ENCODE measurements at places on chromosomes 16 and 17.

DNA sequence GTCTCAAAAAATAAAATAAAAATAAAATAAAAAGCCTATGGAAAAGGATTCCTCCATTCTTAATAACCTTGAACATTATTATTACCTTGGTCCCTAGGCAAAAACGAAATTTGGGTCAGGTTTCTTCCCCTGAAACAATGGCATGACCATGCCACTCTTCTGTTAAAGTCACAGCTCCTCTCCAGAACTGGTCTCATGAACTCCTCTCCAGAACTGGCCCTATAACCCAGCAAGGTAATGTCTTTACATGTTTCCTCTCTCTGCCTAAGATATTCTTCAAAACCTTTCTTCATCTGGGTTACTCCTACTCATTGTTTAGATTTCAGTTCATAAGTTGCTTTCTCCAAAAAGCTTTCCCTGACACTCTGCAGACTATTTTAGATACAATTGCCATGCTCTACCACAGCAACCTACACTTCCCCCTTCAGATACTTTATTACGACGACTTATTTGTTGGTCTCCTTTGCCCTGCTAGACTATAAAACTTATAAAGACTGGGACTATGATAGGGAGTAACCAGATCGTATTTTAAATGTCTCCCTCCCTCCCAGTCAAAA lies 13.5 kb downstream of the TRIM37 start:
- no peak for DNase-seq

DNA sequence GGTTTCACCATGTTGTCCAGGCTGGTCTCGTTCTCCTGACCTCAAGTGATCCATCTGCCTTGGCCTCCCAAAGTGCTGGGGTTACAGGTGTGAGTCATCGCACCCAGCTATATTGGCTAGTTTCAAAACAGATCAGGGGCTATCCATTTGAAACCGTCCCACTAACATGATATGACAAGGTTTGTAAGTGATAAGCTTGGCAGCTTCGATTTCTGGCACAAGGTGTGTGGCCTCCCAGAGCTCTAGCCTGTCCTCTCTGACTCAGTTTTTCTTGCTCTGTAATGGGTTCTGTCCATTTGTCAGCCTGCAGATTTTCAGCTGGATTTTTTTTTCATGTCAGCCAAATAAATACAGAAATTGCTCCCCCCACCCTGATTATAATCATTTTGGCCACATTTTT lies 31.8 kb upstream of the TENT4B start:
- no peak for DNase-seq

- DNase-seq = no peak
Measured at GRCh38 chr16:56246051-56246817, 54.9 kb downstream of the GNAO1 start.

DNA sequence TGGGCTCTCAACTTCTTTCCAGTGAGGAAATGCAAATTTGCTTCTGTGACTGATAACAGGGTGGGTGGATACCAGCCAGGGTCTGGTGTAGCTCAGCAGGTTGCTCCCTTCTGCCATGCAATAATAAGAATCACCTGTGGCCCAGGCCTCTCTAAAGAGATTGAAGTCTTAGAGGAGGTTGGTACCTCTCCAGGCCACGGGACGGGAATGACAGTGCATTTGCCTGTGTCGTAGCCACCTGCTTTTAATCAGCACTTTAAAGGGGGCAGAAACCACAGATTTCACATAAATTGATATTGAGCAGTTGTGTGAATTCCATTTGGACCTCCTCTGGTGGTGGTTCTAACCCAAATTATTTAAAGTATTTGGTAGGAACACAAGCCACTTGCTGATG lies 246.9 kb downstream of the PRKCA start:
- DNase-seq = no peak

- DNase-seq = no peak
Measured at GRCh38 chr16:81539009-81539758, 94.6 kb downstream of the CMIP start.

- DNase-seq = no peak
Measured at GRCh38 chr16:53043986-53044601, 8.6 kb downstream of the CHD9NB start.

- no peak for DNase-seq
Measured at GRCh38 chr17:74954665-74955421, 17.7 kb downstream of the HID1 start.

GRCh38 chr16:766008-766819 lies 5.7 kb downstream of the MSLN start:
- DNase-seq = no peak

GRCh38 chr16:66890799-66891198 lies 10.5 kb downstream of the PDP2 start:
- no peak for DNase-seq

DNA sequence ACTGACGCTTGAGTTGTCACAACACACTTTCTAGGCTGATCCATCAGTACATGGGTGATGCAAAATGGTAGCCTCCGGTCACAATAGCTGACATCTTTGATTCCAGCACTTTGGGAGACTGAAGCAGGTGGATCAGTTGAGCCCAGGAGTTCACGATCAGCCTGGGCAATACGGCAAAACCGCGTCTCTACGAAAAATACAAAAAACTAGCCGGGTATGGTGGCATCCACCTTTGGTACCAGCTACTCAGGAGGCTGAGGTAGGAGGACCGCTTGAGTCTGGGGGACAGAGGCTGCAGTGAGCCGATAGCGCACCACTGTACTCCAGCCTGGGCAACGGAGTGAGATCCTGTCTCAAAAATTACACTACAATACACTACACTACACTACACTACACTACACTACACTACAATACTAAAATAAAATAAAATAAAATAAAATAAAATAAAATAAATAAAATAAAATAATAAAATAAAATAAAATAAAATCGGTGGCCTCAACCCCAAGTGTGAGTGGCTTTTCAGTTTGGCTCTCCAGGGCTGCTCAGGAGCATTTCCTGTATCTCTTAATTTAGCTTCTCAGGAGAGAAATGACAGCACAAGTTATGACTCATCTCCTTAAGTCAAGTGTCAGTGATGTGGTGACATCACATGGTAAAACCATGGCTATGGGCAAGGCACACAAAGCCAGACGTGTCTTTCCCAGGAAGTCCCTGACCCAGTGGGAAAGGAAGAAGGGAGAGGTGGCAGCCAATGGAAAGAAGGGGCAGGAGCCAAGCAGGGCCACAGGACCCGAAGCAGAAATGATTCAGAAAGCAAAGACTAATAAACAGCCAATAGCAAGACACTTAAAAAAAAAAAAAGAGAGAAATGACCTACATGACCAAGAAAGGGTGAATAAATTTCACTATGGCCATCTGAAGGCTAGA lies 75.3 kb upstream of the TBC1D3K start:
- DNase-seq = no peak

- no peak for DNase-seq
Measured at GRCh38 chr16:52069866-52070265, 477.1 kb downstream of the TOX3 start.

- no peak for DNase-seq
Measured at GRCh38 chr16:69732101-69732500, 5.7 kb upstream of the NQO1 start.

GRCh38 chr16:87664792-87665191 lies 62.5 kb downstream of the JPH3 start:
- no peak for DNase-seq

- no peak for DNase-seq
Measured at GRCh38 chr17:37717627-37718323, 27.1 kb downstream of the HNF1B start.

DNA sequence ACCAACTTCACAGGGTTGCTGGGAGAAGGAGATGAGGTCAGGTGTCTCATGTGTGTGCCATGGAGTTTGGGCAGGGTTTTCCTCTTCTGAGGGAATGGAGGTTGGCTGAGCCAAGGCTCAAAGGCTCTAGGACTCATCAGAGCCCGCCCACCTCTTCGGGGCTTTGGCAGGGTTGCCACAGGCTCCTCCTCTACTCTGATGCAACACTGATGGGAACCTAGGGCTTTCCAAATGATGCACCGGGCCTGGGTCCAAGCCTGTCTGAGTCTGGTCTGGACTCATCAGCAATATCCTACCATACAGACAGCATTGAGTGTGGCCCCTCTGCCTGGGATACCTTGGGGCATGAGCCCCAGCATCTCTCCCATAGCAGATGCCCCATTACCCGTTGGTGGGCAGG lies 59.5 kb upstream of the LHX1 start:
- DNase-seq = no peak

DNA sequence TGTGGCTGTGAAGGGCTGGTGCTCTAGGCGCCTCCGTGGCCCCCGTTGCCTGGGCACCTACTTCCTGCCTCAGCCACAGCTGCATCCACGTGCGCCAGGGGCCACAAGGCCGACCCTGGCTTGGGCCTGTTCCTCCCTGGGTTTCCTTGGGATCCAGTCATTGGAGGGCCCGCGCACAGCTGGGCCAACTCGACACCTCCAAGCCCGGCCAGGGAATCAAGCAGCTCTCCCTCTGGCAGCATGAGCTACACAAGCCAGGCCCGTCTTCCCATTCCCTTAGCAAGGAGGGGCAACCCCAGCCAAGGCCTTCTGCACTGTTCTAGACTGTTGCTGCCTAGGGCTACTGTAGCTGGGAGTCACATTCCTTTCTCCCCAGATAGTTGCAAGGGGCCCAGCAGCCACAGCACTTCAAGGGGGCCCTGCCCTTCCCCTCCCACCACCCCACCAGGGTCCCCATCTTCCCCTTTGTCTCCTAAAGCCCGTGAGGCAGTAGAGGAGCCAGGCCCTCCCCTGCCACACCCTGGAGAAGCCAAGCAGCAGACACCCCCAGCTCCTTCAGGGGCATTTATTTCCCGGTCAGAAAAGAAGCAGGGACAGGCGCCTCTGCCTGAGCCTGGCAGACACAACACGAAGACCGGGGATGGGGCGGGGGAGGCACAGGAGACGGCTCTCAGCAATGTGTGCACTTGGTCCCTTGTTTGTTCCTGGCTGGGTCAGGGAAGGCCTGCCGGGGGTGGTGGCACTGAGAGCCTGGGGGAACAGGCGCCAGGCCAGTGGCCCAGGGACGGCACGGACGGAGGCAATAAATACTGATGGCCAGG lies 3.8 kb downstream of the ARHGDIA start:
- DNase-seq = no peak

DNA sequence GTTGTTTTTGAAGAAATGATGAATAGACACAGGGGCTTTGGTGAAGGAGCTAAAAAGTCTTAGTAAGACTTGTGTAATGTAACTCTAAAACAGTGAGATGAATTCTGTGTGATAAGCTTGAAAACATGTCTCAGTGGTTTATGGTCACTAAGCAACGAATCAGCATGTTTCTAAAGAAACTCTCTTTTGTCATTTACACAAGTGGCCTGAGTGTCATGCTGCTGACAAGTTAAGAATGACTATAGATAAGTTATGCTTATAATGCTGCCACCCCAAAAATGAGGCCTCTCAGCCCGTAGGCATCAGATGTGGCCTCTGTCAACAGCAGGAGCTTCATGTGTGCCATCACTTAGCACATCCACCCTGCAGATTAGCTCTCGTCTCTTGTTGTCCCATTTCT lies 8.7 kb downstream of the COX10 start:
- DNase-seq = no peak

GRCh38 chr17:7167832-7168231 lies 11.3 kb downstream of the ASGR1 start:
- DNase-seq = no peak

GRCh38 chr16:60137891-60138290 lies 1403.8 kb upstream of the GOT2 start:
- DNase-seq = no peak

DNA sequence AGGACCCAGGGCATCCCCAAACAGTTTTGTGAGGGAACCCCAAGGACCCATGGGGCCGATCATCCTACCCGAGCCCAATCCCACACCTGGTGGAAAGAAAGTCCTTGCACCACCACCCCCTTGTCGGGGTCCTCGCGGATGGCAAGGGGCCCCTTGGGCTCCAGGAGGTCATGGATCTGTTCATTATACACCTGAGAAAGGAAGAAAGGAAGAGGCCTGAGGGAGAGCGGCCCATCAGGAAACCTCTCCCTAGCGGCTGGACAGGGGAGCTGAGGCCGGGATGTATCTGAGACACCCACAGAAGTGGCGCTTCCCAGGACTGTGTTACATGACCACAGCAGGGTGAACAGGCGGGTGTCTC lies 12.8 kb downstream of the KIF18B start:
- DNase-seq = no peak

DNA sequence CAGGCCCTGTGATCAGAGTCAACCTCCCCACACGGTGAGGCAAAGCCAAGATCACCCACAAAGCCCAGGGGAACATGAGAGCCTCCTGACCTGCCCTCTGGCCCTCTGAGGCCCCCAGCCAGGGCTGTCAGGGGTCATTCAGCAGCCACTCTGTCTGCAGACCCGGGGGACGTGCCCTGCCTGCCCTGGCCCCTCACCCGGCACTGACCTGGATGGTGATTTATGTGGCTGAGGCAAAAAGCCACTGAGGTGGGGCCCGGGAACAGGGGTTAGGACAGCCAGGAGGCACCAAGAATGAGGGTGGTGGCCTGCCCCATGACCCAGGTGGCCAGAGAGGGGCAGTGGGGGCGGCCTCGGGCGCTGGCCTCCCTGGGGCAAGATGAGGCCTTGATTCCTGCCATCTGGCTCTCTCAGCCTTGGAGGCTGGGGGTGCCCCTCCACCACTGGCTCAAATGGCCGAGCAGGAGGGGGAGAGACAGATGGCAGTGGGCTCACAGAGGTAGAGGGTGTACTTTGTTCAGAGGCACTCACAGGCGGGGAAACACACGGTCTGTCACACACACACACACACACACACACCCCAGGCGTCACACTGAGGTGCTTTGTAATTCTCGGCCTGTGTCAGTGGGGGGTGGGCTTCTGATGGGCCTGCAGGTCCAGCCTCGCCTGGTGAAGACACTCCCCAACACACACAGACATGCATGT lies 174.0 kb upstream of the GSE1 start:
- DNase-seq = no peak

DNA sequence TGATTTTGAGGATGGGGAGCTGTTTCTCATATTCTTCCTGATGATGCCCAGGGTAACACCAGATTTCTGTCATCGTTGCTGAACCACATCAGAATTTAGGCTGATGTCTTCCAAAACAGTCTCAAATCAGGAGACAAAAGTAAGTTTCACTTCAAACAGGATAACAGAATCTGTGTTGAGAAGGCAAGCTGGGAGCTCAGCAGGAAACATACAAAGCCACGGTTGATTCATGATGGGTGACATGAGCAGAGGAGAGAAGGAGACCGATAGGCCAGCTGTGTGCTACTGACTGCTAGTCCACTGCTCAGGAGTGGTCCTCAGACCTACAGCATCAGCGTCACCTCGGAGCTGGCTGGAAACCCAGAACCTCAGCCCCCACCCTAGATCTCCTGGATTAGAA lies 62.9 kb upstream of the RCVRN start:
- no peak for DNase-seq

Data from activated CD8-positive, alpha-beta memory T cell treated with anti-CD3 and anti-CD28 coated beads for 4 hours (primary cell).